ENCODE measurements at places on chromosomes 6 and 20.

DNA sequence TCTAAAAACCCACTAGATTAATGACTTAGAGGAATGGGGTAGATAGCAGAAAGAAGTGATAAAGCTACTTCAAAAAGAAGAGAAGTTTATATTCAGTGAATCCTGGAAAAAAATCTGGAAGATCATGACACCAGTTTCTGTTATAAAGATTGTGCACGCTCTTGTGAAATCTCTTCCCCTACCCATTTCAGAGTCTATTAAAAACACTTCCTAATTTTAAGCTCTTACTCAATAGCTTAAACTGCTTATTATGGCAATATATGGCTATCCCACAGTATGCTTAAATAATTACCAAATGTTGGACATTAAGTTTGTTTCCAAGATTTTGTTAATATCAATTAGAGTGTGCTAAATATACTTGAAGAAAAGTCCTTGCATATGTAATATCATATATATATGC, 585.3 kb upstream of the MAN1A1 start:
- DNase-seq, result no peak

DNA sequence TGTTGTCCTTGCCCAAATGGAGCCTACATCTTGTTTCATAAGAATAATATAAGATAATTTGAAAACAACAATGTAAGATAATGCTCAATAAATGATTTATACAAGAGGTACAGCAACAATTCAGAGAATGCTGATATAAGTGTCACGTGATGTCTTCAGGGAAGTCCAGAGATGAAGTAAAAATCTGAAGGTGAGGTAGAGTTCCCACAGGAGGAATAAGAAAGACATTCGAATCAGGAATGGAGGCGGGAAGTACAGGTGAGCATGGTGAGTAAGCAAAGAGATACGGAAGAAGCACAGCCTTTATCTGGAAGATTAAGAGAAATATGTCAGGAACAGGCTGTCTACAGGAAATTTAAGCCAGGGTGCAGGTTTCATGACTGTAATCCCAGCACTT, 165.9 kb upstream of the MARCKS start:
- no peak for DNase-seq

DNA sequence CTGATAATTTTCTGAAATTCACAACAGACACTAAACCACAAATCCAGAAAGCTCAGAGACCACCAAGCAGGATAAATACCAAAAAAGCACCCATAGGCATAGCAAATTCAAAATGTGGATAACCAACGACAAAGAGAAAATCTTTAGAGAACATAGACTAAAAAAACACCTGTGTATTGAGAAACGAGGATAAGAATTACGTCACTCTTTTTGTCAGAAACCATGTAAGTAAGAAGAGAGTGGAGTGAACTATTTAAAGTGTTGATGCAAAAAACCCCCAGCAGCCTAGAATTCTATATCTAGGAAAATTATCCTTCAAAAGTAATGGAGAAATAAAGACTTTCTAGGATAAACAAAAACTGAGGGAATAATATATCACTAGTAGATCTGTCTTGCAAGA, 126.9 kb upstream of the SCGN start:
- DNase-seq, result no peak

DNA sequence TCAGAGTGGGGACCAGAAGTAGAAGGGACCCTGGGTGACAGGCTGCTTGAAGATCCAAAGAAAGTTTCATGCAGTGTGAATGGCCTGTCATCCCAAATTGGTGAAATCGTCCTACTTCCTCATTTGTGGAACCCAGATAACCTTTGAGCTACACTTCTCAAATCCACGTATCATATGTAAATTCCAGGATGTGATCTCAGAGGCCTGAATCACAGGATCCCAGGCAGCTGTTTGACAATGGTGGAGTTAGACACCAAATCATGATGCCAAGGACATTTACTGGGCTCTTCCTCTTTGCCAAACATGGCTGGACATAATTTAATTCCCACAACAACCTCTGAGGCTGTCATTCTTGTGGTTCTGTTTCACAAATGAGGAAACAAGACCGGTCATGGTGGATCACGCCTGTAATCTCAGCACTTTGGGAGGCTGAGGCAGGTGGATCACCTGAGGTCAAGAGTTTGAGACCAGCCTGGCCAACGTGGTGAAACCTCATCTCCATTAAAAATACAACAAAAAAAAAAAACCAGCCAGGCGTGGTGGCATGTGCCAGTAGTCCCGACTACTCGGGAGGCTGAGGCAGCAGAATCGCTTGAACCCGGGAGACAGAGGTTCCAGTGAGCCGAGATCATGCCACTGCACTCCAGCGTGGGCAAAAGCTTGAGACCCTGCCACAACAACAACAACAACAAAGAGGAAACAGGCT, 39.9 kb upstream of the TTPAL start:
- no peak for DNase-seq

- DNase-seq, result no peak
Measured at GRCh38 chr6:127475135-127475822, 16.1 kb upstream of the KIAA0408 start.
